Adrenal gland (tissue), 19 donors: ENCODE measurements at places on chromosomes 6 and 20. TPM values are rescaled to one million over a fixed set of nuclear protein-coding genes. Genes with fewer than 3 reads are reported as not detected.

Gene CYP39A1
- 3.9 TPM for total RNA-seq

Gene VGLL2
- total RNA-seq: not detected

DNA sequence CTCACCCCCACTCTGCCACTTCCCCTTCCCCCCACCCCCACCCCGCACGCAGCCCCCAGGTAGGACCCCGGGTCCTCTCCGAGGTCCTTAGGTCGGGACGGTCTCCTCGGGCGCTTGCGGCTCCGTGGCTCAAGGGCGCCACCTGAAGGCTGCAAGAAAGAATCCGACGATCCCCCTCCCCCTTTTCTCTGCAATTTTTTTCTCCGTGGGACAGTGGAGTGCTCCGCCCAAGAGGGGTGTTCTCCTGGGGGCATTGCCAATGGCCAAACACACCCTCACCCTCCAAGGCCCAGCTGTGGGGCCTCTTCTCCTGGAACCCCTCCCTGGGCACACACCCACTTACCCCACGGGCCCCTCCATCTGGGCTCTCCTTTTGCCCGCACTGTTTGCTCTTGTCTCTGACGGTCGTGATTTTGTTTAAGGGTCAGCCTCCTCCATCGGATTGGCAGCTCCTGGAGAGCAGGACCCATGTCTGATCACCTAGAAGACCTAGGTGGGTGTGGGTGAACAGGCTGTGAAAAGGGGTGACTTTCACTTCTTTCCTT is 1.1 kb upstream of the TMEM74B start:
- peaks cover 6% of the 10 kb centered on the region for H3K4me1 ChIP-seq
- H3K27me3 ChIP-seq: peaks cover 3% of the 10 kb centered on the region
- no peak overlapping the region for H3K27ac ChIP-seq
- H3K36me3 ChIP-seq: no peaks in the 10 kb centered on the region
- H3K4me3 ChIP-seq: no peak overlapping the region

Gene EPB41L1
- 813 TPM for total RNA-seq

Gene MCHR2
- not detected for total RNA-seq

Gene PTK7
- total RNA-seq: 12.9 TPM

GRCh38 chr6:95589826-95590570 is 12.7 kb downstream of the MANEA start:
- H3K27ac ChIP-seq: no peak overlapping the region
- DNase-seq: no peak
- no peaks in the 10 kb centered on the region for H3K27me3 ChIP-seq
- H3K36me3 ChIP-seq: no peaks in the 10 kb centered on the region

Gene ENPP5
- 14.8 TPM for total RNA-seq

Gene BMP6
- 4.0 TPM for total RNA-seq

DNA sequence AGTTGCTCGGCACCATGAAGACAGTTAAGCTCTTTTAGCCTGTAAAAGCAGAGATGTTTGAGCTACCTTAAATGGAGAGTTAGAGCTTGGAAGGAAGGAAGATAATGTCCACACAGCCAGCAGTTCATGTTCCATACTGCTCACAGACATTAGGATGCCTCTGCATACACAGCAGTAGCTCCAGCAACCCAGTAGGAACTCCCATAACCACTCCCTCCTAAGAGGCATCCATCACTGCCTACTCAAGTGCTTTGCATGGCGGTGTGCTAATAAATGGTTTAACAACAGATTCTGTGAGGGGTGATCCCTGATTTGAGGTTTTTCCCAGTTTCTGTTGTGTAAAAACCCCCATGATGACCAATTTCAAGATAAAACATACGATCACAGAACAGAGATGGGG is 286.4 kb downstream of the HACE1 start:
- no peaks in the 10 kb centered on the region for H3K4me1 ChIP-seq
- no peaks in the 10 kb centered on the region for H3K36me3 ChIP-seq
- H3K4me3 ChIP-seq: no peak overlapping the region
- no peaks in the 10 kb centered on the region for H3K27me3 ChIP-seq
- H3K27ac ChIP-seq: no peak overlapping the region

Gene IRF4
- 1.2 TPM for total RNA-seq

Gene SLC22A1
- 1.8 TPM for total RNA-seq

Gene SAMD5
- total RNA-seq: 2.5 TPM

DNA sequence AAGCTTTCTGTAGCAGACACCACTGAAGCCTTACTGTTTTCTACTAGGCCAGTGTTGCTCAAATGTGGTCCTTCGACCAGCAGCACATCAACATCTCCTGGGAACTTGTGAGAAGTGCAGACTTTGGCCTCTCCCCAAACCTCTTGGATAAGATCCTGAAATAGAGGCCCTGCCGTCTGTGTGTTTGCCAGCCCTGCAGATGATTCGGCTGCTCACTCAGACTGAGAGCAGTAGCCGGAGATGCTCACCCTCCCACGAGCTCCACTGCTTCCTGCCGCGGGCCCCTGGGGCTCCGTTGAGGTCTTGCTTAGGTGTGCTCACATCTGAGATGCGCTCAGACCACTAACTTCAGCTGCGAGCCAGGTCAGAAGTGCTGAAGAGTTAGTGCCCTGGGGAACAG is 129.5 kb upstream of the SSTR4 start:
- DNase-seq: peak; percentile 8
- no peak overlapping the region for H3K4me3 ChIP-seq
- peaks cover 8% of the 10 kb centered on the region for H3K27me3 ChIP-seq
- H3K4me1 ChIP-seq: no peaks in the 10 kb centered on the region
- no peaks in the 10 kb centered on the region for H3K36me3 ChIP-seq
- H3K27ac ChIP-seq: no peak overlapping the region
